Esophagus (tissue), 2 donors: ENCODE measurements at places on chromosomes 7 and 10. TPM values are rescaled to one million over a fixed set of nuclear protein-coding genes. Genes with fewer than 3 reads are reported as not detected.

Gene HOXA9
- 0.49 TPM for polyA plus RNA-seq

Gene PRPS1L1
- not detected for polyA plus RNA-seq

Gene ANKRD61
- not detected for polyA plus RNA-seq

Gene MOGAT3
- not detected for polyA plus RNA-seq

Gene ATOH7
- polyA plus RNA-seq = 0.02 TPM

Gene TYW1
- polyA plus RNA-seq = 6.0 TPM

Gene OTUD1
- 5.2 TPM for polyA plus RNA-seq

Gene GIMAP1
- polyA plus RNA-seq = 1.5 TPM

Gene AGFG2
- 15.8 TPM for polyA plus RNA-seq

Gene NCAPG2
- polyA plus RNA-seq = 8.1 TPM

Gene CLRN3
- not detected for polyA plus RNA-seq

Gene LOXL4
- polyA plus RNA-seq = 0.60 TPM

Gene DGKI
- 0.09 TPM for polyA plus RNA-seq

Gene MSRB2
- 18.7 TPM for polyA plus RNA-seq

Gene CHST12
- polyA plus RNA-seq = 6.3 TPM

Gene CELF2
- 4.0 TPM for polyA plus RNA-seq

Gene A1CF
- not detected for polyA plus RNA-seq

Gene ABCC2
- 0.20 TPM for polyA plus RNA-seq

Gene KAZALD1
- 0.81 TPM for polyA plus RNA-seq

Gene TWIST1
- 5.6 TPM for polyA plus RNA-seq

Gene OR2A42
- not detected for polyA plus RNA-seq

Gene TEX36
- not detected for polyA plus RNA-seq

Gene OR2A5
- not detected for polyA plus RNA-seq

Gene NUDT13
- polyA plus RNA-seq = 1.3 TPM

Gene KCNIP2
- 0.67 TPM for polyA plus RNA-seq

Gene AOAH
- 1.7 TPM for polyA plus RNA-seq

Gene CARD11
- 1.3 TPM for polyA plus RNA-seq

Gene ADCY1
- 0.18 TPM for polyA plus RNA-seq

Gene MCU
- polyA plus RNA-seq = 36.0 TPM

Gene HK1
- 52.1 TPM for polyA plus RNA-seq

Gene JAZF1
- 3.5 TPM for polyA plus RNA-seq

Gene PPP1R9A
- 0.65 TPM for polyA plus RNA-seq

Gene ZYX
- polyA plus RNA-seq = 62.7 TPM

Gene SLC29A4
- polyA plus RNA-seq = 0.72 TPM

Gene TMEM196
- polyA plus RNA-seq = not detected

Gene C7orf57
- polyA plus RNA-seq = 0.73 TPM

Gene BCCIP
- 44.4 TPM for polyA plus RNA-seq

Gene MSMB
- 0.26 TPM for polyA plus RNA-seq

Gene CYP2C19
- 0.35 TPM for polyA plus RNA-seq

Gene CNNM1
- polyA plus RNA-seq = 0.61 TPM

Gene GRID2IP
- 0.44 TPM for polyA plus RNA-seq

Gene LIPF
- 3.0 TPM for polyA plus RNA-seq

Gene VOPP1
- 7.5 TPM for polyA plus RNA-seq

Gene CALML3
- polyA plus RNA-seq = 224 TPM

Gene CREB5
- 1.2 TPM for polyA plus RNA-seq
